Astrocyte (in vitro differentiated cells and primary cell): ENCODE measurements at places on chromosomes 4 and X. TPM values are rescaled to one million over a fixed set of nuclear protein-coding genes. Genes with fewer than 3 reads are reported as not detected.
A peak's percentile ranks its signal among the peaks of the same experiment; 100 is the strongest.

SOWAHB gene
- 6.2 and 6.8 TPM in 2 replicates for total RNA-seq

DNA sequence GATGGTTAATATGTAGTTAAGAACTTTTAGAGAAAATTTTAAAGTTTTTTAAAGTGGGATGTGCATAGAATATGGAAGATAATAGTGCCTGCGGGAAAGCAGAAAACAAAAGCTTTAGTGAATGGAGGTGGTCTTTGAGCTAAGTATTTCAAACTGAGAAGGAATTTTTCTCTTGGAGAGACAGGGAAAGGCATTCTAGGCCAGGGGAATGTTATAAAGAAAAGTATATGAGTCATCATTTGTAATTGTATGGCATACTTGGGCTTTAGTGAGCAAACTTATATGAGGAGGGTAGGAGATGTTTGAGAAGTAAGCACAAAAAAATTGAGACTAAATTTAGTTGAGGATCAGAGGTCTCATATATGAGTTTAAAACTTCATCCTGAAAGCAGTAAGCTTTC, 467.0 kb downstream of the PPARGC1A start:
- DNase-seq: peak; percentile 21

CWH43 gene
- total RNA-seq: not detected in 2 replicates

- no peak for DNase-seq
Observed at GRCh38 chr4:37892641-37893040, 1.8 kb downstream of the TBC1D1 start.

NRK gene
- total RNA-seq: 18.3 and 20.1 TPM in 2 replicates

DNA sequence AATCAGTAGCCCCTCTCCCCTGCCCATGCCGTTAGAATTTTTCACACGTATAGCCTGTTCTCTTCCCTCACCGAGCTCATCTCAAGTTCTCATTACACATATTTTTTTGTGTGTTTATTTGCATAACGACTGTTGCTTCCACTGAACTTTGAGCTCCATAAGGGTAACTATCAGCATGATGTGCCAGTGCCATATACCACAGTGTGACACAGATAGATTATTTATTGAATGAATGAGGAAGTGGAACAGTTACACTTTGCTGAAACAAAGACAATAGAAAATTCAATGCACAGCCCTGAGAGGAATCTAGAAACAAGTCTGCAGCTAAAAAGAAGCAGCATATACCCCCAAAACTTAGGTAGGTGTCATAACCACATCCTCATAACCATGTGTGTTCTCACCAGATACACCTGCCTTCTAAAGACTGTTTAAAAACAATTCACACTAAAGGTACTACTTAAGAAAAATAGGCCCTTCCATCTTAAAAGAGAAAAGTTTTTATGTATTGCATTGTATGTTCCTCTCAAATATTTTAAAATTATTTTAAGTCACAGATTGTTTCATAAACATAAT, 389.9 kb downstream of the PACRGL start:
- no peak for DNase-seq

DNA sequence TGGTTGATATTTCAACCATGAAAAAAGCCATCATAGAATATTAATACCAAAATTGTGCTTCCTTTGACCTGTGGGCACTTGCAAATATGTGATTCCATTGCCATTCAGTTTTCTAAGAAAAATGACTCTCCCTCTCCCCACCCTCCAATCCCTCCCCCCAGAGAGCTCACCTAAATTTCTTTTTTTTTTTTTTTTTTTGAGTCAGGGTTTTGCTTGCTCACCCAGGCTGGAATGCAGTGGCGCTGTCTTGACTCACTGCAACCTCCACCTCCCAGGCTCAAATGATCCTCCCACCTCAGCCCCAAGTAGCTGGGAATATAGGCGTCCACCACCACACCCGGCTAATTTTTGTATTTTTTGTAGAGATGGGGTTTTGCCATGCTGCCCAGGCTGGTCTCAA, 47.0 kb downstream of the SNX25 start:
- peak; percentile 76 for DNase-seq

JAKMIP1 gene
- total RNA-seq: 0.50 and 0.79 TPM in 2 replicates

DNA sequence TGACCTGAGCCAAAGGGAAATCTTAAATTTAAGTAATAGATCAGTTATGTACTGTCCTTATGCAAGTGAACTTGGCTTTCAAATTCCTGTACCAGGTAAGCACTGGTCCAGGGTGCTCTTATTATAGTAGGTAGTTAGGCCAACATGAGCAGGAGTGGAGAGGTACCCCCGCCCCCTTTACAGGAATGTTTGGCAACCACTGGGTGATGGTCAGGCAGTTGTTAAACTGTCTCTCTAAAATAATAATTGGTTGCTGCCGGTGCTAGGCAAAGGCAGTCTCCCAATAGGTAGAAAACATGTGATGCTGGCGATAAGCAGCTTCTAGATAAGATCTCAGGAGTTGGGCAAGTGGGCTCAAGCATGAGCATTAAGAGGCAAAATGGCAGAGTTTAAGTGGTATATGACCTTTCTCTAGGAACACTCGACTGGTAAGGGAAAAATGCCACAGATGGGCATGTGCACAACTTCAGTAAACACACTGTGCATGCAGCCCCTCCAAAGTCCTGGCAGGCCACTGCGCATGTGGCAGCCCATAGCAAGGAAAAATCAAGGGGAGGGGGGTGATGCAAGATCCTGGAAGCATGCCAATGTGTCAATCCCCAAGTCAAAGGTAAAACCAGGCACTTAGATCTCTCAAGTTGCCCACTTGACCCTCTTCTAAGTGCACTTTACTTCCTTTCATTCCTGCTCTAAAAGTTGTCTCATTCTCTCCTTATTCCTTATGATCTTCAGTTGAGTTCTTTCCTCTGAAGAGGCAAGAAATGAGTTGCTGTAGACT, 1239.7 kb downstream of the C4orf33 start:
- DNase-seq: no peak

DNA sequence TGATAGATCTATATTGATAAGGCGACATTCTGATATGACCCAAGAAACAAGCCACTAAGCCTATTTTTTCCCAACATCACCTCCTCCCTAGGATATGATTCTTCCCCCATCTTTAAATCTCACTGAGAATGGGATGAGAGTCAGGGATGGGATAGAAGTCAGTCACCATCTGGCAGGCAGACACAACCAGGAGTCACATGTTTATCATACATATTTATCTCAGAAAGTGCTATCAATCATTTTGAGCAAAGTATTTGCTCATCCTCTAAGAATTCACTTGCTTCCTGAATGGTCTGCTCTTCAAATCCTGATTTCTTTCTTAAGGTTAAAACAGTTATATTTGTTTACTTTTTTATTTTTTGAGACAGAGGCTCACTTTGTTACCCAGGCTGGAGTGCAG, 20.3 kb downstream of the DNAAF6 start:
- DNase-seq: no peak

- DNase-seq: no peak
Observed at GRCh38 chrX:7045238-7045955, 102.1 kb upstream of the STS start.

- DNase-seq: no peak
Observed at GRCh38 chr4:144202081-144202480, 61.6 kb upstream of the GYPA start.

GRCh38 chr4:20086067-20086798, 165.5 kb upstream of the SLIT2 start:
- no peak for DNase-seq

- DNase-seq: no peak
Observed at GRCh38 chr4:102503831-102504786, 3.0 kb downstream of the NFKB1 start.

RHOXF2 gene
- total RNA-seq: not detected in 2 replicates

- DNase-seq: no peak
Observed at GRCh38 chrX:100512471-100512870, 72.3 kb upstream of the TNMD start.

GRCh38 chrX:111102636-111103035, 6.6 kb downstream of the PAK3 start:
- no peak for DNase-seq

DNA sequence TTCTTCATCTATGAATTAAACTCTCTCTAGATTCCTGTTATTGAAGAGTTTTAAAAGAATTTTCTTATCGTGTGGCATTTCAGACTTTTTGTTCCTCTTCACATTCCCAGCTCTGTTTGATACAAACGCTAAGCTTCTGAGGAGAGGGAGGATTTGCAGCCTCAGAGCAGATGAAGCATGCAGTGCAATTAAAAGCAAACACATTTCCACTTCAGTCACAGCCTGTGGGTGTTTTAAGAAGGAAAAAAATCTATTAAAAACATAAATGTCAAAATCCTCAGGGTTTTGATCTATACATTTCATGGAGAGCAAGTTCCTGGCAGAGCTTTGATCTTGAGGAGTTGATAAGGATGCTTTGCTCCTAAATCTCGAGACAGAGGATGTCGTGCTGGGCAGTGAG, 442.4 kb upstream of the BOD1L1 start:
- no peak for DNase-seq

DNA sequence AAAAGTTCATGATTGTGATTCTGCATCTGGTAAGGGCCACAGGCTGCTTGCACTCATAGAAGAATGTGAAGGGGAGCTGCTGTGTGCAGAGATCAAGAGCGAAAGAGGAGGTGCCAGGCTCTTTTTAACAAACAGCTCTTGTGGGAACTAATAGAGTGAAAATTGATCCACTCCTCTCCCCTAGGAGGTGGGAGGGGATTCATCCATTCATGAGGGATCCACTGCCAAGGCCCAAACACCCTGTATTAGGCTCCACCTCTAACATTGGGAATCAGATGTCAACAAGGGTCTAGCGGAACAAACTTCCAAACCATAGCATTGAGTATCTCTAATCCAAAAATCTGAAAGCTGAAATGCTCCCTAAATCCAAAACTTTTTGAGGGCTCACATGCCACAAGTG, 16.4 kb upstream of the PPID start:
- no peak for DNase-seq

DNA sequence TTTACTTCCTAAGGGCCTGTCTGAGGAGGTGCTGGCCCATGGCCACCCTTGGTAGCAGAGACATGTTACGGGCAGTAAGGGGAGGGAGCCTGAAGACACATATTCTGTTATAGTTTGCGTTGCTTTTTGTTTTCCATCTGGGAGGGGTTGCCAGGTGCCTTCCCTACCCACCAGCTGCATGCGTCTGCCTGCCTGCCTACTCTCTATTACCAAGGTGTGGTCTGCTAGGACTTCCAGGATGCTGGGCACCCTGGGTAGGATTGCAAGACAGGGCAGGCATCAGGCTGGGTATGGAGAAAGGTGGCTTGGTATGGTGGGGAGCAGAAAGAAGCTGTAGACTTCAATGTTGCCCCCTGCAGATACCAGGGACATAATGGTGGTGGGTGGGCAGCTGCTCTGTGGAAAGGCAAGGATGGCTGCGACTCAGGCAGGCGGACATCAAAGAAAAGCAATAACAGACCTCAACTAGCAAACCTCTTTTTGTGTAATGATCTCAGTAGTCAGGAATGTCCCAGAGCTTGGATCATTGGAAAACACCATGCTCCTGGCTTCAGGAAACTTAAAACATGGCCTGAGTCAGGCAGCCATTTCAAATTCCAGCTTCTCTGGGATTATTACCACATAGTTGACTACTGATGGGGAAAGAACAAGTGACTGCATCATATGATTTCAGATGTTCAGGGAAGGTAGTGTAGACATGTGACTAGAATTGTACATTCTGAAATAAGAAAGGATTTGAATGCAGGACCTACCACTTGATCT, 67.8 kb downstream of the HOPX start:
- DNase-seq: peak; percentile 84

DNA sequence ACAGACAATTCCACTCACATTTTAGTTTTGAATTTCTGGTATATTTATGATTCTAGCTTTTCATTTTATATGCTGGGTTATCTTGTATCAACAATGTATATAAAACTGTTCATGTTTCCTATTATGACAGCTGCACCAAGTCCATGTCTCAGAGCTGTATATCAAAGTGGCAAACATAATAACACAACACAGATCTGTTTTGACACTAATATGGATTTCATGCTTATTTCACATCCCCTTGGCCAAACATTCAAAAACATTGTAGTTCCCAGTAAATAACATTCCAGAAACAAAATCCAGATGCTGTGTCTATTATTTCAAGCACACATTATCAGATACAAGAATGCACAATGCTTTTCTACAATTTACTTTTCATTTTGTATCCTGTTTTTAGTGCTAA, 380.6 kb upstream of the MAGEB2 start:
- no peak for DNase-seq

DNA sequence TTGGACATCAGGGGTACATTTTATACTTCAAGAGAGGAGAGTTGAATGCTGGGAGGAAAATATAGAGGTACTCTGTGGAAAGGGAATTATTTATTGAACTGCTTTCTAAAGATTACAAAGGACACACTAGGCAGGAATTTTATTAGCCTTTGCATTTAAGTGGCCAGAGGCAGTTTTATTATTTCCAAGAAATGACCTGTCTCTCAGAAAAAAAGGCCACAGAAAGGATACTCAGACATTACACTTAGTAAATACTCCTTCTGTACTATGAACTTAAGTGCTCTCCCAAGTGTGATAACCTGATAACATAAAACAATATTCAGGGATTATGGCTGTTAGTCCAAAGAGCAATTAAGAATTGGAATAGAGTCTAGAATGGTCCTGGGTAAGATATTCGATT, 7.5 kb downstream of the LRRC66 start:
- DNase-seq: no peak

SHISA3 gene
- total RNA-seq: not detected in 2 replicates

- peak; percentile 79 for DNase-seq
Observed at GRCh38 chrX:39759526-39760224, 338.1 kb downstream of the BCOR start.

NAA10 gene
- 134 and 144 TPM in 2 replicates for total RNA-seq

DNA sequence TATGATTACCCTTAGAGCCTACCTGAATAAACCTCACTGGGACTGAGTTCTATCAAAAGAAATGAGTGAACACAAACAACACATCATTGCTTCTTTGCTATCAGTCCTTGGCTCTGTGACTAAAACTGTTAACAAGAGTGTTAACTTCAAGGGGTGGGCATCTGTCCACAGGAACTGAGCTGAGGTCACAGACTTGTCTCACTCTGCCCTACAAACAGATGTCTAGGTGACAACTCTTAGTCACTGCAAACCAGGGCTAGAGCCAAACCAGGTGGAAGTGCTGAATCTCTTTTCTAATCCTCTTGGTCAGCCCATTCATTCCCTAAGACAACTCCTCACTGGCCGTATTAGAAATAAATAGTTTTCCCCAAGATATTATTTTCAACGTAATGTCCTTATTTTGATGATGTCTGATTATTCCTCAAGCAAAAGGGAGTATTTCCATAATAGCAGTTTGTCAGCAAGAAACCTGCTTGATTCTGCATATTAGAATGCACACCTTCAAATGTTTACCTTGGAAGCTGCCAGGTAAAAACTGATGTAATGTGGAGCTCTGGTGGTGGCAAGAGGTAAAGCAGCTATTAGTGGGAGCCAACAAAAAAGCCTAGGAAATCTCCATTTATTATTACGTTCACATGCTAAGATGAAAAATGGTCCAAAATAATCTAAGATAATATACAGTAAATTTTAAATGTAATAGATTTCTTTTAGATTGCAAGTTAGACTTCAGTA, 4.0 kb downstream of the COL25A1 start:
- DNase-seq: no peak
